Activated CD4-positive, CD25-positive, alpha-beta regulatory T cell treated with anti-CD3 and anti-CD28 coated beads, Interleukin-2, amount 50 U/mL, for 72 hours (primary cell): ENCODE measurements at places on chromosomes 5 and 9.

- no peak for DNase-seq
These were observed 28.5 kb upstream of the DMRT3 start for GRCh38 chr9:947985-948384.

DNA sequence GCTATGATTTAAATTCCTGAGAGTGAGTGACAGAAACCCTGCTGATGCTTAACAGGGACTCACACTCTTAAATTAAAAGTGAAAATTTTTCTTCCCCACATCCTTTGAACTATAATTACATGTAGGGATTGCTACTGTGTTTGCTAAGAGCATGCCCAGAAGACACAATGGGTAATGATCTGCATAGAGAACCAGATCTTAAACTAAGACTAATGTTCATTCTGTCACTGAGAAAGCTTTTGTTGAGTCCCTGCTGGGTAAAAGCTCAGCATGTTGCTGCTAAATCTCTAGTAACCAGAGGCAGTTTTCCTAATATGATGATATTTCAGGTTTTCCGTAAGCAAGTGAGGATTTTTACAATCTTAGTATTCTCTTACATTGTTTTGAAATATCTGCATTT is 424.8 kb upstream of the SMC2 start:
- no peak for DNase-seq

- DNase-seq, result no peak
These were observed 42.2 kb upstream of the CEP72 start for GRCh38 chr5:569868-570361.

DNA sequence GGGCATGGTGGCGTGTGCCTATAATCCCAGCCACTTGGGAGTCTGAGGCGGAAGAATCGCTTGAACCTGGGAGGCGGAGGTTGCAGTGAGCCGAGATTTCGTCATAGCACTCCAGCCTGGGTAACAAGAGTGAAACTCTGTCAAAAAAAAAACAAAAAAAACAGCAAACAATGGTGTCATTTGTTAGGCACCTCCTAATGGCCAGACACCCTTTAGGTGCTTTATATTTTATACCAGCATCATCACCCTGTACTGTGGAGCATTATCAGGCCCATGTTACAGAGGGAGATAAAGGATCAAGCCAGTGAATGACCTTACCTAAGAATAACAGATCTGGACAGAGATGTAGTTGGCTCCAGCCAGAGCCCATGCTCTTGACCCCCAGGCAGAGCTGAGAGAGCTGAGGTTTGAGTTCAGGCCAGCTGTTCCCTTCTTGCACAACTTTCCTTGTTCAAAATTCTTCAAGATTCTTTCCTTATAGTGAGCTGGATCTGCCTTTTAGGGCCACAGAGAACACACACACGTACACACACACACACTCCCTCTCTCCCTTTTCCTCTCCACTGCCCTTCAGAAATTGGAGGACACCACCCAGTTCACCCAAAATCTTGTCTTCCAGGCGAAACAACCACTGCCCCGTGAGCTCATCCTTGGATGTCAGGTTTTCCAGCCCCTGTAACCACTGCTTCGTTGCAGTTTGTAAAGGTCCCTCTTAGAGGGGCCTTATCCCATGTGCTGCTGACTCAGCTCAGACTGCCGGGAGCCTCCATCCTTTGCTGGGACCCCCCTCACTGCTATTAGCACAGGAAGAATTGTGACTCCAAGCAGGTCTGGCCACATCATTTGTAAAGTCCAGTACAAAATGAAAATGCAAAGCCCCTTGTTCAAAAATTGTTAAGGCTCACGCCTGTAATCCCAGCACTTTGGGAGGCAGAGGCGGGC is 10.4 kb upstream of the PTGES start:
- DNase-seq, result no peak

DNA sequence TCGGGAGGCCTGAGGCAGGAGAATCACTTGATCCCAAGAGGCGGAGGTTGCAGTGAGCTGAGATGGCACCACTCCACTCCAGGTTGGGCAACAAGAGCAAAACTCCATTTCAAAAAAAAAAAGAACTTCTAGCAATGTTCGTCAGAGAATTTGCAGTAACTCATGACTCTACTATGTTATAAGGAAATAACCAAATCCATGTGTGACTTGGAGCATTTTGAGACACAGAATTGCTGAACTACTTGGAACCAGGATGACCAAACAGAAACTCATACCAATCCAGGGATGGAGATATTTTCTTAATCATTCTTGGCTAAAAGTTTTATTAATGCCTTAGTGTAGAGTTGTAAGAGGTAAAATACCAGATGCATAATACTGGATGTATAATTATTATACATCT is 99.9 kb upstream of the BNC2 start:
- no peak for DNase-seq

DNA sequence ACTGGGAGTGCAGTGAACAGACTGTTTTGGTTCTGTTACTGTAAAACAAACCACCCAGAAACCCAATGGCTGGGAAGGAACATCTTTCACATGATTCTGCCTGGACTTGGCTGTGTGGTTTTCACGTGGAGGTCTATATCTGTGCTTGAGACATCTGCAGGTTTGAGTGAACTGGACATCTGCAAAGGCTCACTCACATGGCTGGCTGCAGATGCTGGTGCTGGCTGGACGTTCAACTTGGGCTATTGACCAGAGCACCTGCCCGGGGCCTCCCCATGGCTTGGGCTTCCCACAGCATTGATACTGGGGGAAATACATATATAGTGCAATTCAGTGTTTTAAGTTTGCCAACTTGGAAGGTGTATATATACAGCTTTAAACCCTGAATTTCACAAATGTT is 6.8 kb downstream of the CTSL start:
- no peak for DNase-seq

GRCh38 chr9:27129221-27129620 is 20.2 kb downstream of the TEK start:
- DNase-seq, result no peak
